Fibroblast of skin of abdomen (primary cell): ENCODE measurements at places on chromosomes 1 and 21.
A peak's percentile ranks its signal among the peaks of the same experiment; 100 is the strongest.

GRCh38 chr1:54483875-54484437, 64.1 kb upstream of the ACOT11 start:
- no peak for DNase-seq

- DNase-seq = peak; percentile 94
Measured at GRCh38 chr1:116855773-116856201, 53.9 kb upstream of the PTGFRN start.

DNA sequence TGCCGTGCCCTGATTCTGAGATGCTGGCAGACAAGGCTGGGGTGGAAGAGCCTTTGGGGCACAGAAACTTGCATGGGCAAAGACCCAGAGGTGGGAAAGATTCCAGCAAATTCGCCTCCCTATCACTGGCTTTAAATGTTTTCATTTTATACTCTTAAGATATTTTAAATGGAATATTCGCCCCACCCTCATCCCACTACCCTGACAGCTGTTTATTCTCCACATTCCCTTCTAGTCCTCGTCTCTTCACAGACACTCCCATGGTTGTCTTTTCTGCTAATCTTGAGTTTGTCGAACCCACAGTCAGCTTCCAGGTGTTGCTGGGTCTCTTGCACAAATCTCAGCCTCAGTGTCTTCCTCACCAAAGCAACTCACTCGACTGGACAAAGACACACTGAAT, 245.0 kb downstream of the KAZN start:
- DNase-seq = no peak

- DNase-seq = no peak
Measured at GRCh38 chr1:13864760-13865159, 164.8 kb downstream of the PRDM2 start.

DNA sequence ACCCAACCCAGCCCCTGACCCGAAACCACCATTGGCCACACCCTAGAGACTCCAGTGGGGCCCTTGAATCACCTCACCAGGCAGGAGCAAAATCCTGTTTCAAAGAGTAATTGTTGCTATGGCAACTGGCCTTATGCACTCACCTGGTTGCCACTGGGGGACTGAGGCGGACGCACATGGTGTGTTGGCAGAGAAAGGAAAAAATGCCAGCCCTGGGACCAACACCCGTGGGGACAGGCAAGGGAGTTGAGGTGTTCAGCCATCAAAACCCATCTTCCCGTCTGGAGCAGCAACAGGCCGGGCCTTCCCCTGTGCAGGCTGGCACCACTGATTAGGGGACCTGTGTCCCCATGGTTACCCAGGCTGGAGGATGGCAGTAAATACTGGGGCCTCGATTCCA, 395.8 kb upstream of the VAMP3 start:
- no peak for DNase-seq

- no peak for DNase-seq
Measured at GRCh38 chr1:181662606-181663005, 179.3 kb downstream of the CACNA1E start.

DNA sequence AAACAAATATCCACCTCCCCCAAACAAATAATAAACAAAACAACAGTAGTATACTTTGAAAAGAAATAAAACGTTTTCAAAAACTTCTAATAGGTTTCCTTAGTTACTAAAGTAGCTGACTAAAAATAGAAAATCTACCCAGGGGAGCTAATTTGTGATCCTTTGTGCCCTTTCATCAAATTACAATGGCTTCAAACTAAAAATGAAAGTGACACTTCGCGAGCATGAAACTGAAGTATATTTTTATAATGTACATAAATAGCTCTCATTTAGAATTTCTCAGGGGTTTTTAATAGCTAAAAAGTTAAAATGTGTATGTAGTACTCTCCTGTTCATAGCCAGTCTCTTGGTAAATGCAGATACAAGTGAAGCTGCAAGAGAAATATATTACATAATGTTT, 78.4 kb downstream of the BRINP3 start:
- no peak for DNase-seq

DNA sequence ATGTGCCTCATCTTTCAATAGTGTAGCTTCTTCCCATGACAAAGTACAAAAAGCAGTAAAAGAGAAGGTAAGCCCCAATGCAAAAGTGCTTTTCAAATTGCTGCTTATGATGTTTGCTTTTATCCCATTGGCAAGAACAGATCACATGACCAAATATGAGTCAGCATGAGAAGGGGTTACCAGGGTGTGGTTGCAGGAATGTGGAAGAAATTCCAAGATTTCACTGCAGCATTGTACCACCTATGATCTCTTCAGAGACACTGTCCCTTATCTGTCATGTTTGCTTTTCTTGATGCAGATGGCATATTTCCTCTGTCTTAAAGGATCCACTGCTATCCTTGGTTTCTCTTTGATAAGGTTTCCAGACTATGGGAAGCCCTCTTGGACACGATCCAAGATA, 1006.9 kb upstream of the PRMT6 start:
- DNase-seq = no peak

DNA sequence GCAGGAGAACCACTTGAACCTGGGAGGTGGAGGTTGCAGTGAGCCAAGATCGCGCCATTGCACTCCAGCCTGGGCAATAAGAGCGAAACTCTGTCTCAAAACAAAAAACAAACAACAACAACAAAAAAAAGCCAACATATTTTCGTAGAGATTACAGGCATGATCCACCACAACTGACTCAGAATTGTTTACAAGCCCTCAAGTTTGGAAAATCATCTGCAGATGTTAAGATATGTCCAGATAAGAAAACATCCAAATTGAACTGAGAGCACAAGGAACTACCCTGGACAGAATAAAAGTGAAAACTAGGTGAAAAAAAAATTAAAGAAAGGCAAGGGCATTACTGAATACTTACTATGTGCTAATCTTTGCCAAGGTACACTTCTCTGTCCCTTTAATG, 89.8 kb upstream of the WLS start:
- DNase-seq = no peak

GRCh38 chr1:155261493-155261851, 688 bp downstream of the SCAMP3 start:
- no peak for DNase-seq

DNA sequence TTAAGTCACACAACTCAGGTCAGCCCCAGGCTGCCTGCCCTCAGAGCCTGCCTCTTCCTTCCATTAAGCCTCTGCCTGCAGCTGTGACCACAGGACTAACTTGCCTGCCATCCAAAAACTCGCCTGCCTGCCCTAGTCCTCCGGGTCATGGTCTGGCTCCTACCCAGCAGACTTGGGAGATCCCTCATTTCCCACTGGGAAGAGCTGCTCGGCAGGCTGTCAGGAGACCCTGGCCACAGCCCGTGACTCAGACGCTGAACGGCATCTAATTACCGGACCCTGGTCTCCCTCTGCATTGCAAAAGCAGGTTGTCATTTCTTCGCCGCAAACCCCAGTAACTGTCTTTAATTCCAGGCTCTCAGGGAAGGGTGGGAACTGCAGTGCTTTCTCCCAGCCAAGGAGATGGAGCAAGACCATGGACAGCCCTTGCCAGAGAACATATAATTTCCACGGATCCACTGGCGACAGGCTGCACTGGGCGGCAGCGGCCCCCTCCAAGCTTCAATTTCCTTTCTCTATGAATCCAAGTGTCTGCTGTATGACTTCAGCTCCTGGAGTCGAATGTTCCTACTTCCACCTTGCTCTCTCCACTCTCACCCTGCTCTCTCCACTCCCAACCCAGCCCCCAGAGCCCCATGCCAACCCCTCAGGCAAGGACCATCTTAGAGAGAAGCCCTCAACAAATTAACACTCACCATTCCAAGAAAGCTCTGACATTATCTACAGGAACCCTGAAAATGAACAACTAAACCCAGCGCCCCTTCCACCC, 20.4 kb downstream of the OLFML2B start:
- peak; percentile 93 for DNase-seq

DNA sequence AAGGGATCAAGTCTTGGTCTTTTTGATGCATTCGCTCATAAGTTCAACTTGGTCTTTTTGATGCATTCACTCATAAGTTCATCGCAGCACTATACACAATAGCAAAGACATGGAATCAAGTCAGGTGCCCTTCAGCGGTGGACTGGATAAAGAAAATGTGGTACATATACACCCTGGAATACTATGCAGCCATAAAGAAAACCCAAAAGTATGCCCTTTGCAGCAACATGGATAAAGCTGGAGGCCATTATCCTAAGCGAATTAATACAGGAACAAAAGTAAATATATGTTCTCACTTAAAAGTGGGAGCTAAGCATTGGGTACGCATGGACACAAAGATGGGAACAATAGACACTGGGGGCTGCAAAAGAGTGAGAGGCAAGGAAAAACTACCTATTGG, 29.8 kb upstream of the FOXE3 start:
- no peak for DNase-seq

DNA sequence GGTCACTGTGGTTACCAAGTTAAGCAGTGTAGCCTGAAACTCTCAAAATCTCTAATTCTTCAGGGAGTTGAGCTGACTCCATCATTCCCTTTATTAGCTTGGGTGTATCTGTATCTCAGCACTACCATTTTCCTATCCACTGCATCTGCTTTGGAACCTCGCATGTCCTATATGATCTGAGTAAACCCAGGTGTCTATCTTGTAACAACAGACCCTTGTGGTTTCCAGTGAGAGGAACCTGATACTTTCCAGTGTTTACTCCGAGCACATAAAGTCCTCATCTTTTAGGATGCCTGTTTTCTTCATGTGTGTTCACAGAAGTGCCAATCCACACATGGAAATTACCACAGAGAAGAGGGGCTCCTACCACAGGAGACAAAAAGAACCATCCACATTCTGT, 650.4 kb downstream of the LMO4 start:
- DNase-seq = no peak

DNA sequence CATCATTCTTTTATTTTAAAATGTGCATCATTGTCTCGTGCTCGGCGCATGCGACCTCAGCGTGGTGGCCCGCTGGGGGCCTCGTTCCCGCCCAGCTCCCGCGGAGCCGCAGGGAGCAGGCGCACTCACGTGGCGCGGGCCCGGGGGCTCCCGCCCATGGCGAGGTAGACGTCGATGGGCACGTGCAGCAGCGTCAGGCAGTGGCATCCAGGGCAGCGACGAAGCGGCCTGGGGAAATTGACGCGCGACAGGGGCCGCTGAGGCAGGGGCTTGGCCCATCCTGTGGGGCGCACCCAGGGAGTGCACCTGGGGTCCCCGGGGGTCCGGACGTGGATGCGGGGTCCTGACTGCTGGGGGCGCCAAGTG, 994 bp downstream of the FAM229A start:
- no peak for DNase-seq

DNA sequence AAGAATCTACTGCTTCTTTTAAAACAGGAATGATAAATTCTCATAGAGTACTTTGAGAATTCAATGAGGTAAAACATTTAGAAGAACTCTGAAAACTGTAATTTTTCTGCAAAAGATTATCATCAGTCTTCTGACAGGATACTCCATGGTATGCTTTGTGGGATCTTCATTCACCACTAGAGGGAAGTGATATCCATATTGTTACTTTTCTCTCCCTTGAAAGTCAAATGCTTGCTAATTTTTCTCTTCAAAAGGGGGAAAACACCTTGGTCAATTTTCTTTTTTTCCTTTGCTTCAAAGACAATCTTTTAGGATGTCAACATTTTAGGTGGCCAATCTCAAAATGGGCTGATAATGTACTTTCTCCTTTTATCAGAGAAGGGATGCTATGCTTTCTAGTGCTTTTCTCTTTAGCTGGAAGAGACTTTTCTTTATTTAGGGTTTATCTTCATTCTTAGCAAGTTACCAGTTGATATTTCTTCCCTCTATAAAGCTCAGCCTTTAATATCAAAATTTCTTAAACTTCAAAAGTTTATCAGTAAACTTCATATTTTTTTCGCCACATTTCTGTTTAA, 95.5 kb downstream of the NEGR1 start:
- DNase-seq = peak; percentile 33

GRCh38 chr1:19618428-19618827, 25.7 kb upstream of the NBL1 start:
- no peak for DNase-seq

DNA sequence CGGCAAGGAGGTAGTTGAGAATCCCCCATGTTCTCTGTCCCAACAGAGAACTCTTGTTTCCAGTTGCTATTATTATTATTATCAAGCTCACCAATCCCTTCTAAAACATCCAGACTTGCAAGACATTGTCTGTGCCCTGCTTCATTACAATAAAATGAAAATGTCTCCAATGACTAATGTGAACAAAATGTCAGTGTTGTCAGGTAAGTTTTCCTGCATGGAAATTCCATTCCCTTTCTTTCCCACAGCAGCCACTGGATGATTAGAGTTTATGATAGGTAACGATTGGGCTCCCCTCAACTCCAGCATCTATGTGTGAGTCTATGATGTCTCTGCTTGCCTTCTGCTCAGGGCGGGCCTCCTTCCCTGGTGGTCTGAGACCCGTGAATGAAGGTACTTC, 8.9 kb upstream of the DYRK1A start:
- no peak for DNase-seq

- DNase-seq = no peak
Measured at GRCh38 chr1:150966011-150966410, 8.6 kb downstream of the CERS2 start.

- no peak for DNase-seq
Measured at GRCh38 chr1:240912821-240913220, 300.9 kb upstream of the GREM2 start.

DNA sequence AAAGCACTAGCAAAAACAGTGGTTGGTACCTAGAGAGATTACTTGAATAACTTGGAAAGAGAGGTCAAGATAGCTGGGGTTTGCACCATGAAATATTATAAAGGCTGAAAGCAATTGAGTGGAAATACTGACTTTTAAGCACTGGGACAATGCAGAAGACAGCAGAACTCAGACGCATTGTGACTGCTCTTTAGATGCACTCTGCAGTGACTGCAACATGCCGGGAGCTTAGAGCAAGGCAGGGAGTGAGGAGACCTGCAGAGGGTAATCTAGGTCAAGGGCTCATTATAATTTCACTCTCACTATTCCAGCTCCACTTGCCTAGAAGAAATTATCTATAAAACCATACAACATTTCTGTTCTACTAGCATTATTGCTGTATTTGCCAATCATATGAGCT, 36.6 kb downstream of the OLFM3 start:
- no peak for DNase-seq

- peak; percentile 51 for DNase-seq
Measured at GRCh38 chr1:9942399-9942938, 722 bp downstream of the LZIC start.

GRCh38 chr1:100265562-100265930, 470 bp upstream of the RTCA start:
- DNase-seq = no peak

DNA sequence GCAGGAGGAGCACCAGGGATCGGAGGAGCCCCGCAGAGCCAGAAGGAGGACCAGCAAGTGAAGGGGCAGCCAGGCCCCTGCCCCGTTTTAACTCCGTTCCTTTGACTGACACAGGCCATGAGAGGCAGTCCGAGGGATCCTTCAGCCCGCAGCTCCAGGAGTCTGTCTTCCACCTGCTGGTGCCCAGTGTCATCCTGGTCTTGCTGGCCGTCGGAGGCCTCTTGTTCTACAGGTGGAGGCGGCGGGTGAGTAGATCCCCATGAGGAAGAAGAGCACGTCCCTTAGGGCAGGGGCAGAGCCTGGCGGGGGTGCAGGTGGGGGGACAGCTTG, 13.3 kb downstream of the CSF1 start:
- DNase-seq = no peak

- peak; percentile 20 for DNase-seq
Measured at GRCh38 chr1:157170677-157171515, 32.7 kb upstream of the ETV3 start.

- DNase-seq = no peak
Measured at GRCh38 chr1:220504329-220504728, 23.6 kb upstream of the MARK1 start.
